PC-3 (cell line): ENCODE measurements at places on chromosomes 5 and 9.

GRCh38 chr5:2675548-2675947, 75.9 kb downstream of the IRX2 start:
- DNase-seq: no peak

GRCh38 chr9:22067196-22067595, 58.1 kb upstream of the CDKN2B start:
- DNase-seq: no peak

DNA sequence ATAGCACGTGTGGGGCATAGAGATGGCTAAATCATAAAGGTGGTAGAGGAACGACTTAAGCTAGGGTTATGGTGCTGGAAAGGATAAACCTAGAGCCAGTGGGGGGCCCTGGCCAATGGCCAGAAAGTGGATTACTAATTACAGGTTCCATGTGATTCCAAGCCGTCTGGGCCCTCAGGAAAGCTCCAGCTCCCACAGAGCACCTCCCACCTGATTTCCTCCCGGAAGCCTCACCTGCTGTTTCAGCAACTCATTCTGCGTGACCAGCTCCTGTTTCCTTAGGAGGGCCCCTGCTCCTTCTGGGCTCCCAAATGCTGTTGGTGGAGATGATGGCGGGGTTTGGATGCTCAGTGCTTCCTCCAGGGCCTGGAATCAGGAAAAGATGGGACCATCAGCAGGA, 16.2 kb downstream of the GPX3 start:
- DNase-seq: no peak

GRCh38 chr9:71984831-71985281, 73.4 kb downstream of the C9orf85 start:
- peak; percentile 43 for DNase-seq

GRCh38 chr9:278651-279050, 64.0 kb downstream of the DOCK8 start:
- DNase-seq: no peak

DNA sequence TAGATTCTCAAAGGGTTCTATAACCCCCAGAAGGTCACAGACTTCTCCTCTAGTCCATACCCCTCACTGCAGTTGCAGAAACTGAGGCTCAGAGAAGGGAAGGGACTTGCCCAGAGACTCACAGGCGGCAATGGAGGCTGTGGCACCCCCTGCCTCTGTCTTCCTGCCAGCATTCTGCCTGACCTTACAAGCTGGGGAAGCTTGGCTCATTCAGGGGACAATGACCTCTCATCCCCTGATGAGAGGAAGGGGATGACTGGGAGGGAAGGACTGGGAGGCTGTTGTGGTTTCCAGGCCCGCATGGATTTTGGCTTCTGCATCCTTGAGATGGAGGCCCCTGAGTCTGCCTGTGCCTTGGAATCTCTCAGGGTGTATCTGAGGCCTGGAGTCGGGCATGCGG, 897 bp downstream of the NDST1 start:
- no peak for DNase-seq

- DNase-seq: no peak
Measured at GRCh38 chr9:21560281-21560745, 78.2 kb upstream of the IFNE start.

GRCh38 chr9:96382175-96382574, 1.3 kb downstream of the SLC35D2 start:
- DNase-seq: no peak

DNA sequence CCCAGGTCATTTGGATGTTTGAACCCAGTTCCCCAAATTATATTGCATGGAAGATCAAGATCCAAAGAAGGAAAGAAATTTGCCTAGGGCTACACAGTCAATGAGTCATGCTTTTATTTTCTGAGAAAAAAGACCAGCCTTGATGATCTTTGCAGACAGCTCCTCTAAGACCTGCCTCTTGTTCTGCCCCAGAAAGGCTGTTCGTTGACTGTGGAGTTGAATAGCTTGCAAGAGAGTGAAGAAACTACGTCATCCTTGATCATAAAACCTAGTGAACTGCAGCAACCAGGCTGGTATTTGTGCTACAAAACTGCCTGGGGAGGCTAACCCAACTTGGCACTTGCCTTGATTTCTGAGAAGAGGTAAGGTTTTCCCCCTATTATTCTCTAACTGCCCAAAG, 263.9 kb downstream of the PAPPA start:
- no peak for DNase-seq

GRCh38 chr5:61053937-61054336, 108.3 kb downstream of the SMIM15 start:
- DNase-seq: peak; percentile 9

DNA sequence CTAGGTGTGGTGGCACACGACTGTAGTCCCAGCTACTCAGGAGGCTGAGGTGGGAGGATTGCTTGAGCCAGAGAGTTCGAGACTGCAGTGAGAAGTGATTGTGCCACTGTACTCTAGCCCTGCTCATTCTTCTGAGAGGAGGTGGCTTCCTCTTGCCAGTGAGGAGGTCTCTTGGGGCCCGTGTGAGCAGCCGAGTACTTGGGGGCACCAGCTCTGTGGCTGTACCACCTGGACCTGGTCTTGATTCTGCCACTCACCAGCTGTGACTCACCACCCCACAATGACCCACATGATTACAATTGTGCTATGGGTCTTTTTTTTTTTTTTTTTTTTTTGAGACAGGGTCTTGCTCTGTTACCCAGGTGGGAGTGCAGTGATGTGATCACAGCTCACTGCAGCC, 18.0 kb upstream of the CRB2 start:
- DNase-seq: no peak

DNA sequence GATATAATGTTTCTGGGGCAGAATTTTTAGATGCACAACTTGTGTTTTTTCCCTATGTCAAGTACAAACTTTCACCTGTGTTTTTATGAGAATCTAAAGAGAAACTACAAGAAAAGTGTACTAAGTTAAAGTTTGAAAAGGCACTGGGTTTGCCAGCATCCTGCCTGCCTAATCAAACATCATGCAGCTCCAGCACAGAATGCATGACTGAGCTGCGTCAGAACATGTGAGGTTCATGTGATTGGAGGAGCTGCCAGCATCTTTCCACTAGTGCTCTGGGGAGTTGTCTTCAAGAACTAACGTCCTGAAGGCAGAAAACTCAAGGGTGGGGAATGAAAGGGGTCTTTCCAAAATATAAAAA, 46.1 kb upstream of the RIC1 start:
- DNase-seq: no peak

GRCh38 chr9:118630931-118631595, 738.2 kb downstream of the BRINP1 start:
- DNase-seq: no peak

DNA sequence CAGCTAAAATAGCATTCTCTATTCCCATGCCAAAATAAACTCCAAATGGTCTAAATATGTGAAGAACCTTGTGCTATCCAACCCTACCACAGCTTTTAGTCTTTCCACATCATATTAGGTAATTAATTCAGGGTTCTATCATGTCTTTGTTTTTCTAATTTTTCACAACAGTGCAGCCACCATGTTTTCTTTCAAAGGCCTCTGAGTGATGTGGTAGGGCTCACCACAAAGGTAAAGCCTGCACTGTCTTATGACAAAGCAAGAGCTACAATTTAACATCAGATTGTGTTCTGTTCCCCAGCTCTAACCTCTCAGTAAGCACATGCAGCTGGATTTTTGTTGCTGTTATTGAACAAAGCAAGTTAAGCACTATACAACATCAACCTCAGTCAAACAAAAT, 52.4 kb downstream of the MEF2C start:
- DNase-seq: no peak

DNA sequence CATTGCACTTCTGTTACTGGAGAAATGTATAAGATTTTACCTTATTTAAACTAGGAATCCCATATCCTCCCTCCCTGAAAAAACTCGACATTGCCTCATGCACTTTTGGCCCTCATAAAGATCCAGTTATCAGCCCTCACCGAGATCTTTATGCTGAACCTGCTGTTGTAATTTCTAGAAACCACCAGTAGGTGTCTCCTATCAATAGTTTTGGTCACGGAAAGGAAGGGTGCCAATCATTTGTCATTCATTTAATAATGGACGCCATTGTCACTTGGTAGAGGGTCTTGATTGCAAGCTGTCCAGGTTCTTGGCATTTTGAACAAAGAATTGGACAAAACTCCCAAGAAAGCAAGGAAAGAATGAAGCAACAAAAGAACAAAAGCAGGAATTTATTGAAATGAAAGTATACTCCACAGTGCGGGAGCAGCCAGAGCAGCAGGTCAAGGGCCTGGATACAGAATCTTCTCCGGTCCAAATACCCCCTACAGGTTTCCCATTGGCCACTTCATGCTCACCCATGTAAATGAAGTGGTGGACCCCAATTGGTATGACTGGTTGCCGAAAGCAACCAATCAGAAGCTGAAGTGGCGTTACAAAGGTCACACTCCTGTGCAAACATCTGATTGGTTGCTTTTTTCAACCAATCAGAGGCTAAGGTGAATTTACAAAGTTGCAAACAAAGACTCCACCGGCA, 524.3 kb downstream of the PSAT1 start:
- DNase-seq: peak; percentile 65
